IPS DF 6.9 (cell line): ENCODE measurements at places on chromosomes 16 and 17.

DNA sequence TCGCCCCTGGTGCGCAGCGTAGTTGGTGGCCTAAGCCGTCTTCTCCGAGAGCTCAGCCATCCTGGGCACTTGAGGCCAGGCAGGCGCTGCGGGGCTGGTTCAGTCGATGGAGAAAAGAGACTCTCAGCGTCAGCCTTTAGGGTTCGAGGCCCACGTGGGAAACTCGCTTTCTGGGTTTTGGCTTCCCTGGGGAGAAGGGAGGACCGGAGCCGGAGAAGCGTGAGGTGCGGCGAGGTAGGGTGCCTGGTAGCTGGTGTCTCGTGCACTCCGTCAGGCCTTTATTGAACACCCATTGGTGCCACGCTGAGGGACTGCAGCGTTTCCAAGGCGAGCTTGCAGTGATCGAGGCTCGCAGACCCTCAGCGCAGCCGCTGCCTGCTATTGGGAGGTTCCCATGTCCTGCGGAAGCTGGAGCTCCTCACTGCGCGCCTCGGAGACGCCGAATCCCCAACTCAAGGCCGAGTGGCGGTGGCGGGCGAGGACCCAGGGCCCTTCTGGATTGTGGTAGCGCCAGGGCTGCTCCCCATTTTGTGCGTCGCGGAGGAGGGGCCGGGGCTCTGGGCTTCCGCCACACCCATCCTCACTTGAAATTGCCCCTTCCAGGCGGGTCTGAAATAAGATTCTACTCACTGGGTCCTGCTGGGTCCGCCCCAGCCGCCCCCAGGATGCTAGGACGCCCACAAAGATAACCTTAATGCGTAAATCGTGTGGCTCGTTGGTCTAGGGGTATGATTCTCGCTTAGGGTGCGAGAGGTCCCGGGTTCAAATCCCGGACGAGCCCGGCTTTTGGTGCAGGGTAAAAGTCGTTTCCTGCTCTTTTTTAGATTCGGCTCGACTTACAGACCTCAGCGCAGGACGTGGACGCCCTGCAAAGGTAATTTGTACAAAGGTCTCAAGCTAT is 1.2 kb downstream of the OR1F1 start:
- no peak for DNase-seq

GRCh38 chr17:65985571-65985970 is 206.4 kb downstream of the CEP112 start:
- DNase-seq: no peak

DNA sequence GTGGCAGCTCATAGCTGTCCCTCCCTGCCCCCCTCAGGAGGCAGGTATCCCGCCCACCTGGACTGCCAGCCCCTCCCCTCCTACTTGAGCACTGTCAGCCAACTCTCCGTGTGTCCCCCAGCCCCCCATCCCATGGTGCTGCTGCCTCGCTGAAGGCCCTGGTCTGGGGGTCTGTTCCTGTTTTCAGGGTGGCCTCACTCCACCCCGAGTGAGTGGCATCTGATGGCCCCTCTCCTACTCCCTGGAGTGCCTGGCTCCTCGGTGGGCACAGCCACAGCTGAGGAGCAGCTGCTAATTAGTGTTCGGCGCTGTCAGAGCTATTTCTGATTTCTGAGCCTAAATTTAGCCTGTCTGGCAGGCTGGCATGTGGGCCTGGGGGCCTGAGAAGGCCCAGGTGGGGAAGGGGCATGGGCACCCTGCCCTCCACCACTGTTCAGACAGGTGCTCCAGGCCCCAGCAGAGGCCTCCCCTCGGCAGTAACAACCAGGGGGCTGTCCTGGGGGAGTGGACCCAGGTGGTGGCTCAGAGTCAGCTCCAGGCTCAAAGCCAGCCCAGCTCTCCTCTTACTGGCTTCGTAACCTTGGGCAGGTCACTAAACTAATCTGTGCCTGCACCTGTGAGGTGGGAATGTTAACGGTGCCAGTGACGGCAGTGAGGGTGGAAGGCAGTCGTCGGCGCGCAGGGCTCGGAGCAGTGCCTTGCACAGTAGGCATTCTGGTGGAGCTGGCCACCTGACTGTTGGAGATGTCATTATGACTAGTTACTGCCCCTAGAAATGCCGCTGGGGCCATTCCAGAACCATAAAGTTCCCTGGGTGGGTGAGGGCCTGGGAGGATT is 6.5 kb downstream of the FMNL1 start:
- no peak for DNase-seq

- DNase-seq: no peak
Observed at GRCh38 chr17:57092171-57092570, 7.1 kb downstream of the AKAP1 start.

GRCh38 chr17:6524520-6524919 is 31.8 kb downstream of the PITPNM3 start:
- no peak for DNase-seq

GRCh38 chr17:73932216-73932749 is 271.2 kb upstream of the RPL38 start:
- DNase-seq: no peak

- no peak for DNase-seq
Observed at GRCh38 chr17:68822719-68823289, 132.4 kb downstream of the ABCA8 start.

GRCh38 chr17:27390540-27390939 is 65.7 kb upstream of the KSR1 start:
- no peak for DNase-seq

DNA sequence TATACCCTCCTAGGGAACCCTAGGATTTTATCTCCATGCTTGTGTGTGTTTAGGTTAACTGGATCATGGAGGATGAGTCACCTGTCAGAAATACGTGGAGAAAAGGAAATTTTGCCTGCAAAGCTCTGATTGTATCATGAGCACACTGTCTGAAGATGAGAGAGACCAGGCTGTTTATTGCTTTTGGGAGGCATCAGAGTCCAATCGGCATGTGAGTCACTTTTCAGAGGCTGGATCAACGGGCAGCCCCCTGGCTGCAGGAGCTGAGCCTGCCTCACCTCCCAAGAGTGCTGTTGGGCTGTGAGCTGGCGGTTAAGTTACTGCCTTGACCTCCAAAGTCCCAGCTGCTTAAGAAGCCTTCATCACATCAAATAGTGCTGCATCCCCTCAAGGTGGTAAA is 41.5 kb upstream of the MED9 start:
- no peak for DNase-seq

- DNase-seq: no peak
Observed at GRCh38 chr17:40553694-40554534, 11.4 kb downstream of the CCR7 start.

GRCh38 chr16:81539009-81539758 is 94.6 kb downstream of the CMIP start:
- no peak for DNase-seq
